ENCODE measurements at places on chromosomes 2 and 18.

DNA sequence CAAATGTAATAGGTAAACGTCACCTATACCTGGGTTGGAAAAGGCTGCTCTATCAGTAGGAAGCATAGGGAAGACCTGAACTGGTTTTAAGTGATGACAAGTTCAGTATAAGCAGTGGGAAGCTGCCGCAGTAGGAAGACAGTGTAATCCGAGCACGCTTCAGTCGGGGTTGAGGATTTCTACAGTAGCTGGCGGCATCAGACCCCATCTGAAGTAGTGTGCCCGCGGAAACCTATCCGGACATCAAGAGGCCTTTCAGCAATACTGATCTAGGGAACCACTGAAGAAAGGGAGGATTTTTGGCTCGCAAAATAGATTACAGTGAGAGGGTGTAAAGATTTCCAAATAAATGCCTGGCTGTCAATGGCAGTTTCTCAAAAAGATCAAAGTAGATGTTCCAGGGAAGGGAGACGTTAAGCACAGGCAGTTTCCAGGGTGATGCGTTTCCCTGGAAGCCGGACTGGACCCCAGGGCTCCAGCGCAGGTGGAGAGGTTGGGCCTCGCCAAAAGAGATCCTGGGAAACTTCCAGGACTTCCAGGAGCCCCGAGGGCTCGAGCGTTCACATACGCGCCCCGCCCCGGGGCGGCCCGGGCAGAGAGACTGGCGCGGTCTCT, 5.3 kb downstream of the LOXL3 start:
- no peak for DNase-seq

GRCh38 chr18:79823120-79823519, 25.4 kb downstream of the KCNG2 start:
- DNase-seq = no peak

GRCh38 chr2:171702781-171703556, 15.7 kb downstream of the DYNC1I2 start:
- DNase-seq = no peak

DNA sequence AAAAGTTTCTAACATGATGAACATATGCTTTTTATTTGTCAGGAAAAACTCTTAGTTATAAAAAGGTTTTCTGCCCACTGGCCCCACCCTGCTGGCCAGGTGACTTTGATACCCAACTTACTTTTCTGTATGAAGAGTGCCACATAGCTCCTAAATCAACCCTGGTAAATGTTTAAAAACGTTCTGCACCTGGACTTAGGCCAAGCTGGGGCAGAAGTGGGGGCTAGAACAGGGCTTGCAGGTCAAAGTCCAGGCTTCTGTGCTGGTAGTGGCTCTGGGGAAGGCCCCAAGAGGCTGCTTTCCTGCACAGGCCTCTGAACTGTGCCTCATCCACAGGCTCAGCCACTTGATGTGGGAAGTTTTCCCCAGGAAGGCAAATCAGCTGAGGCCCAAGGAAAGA, 171.7 kb downstream of the ANKRD30B start:
- no peak for DNase-seq

DNA sequence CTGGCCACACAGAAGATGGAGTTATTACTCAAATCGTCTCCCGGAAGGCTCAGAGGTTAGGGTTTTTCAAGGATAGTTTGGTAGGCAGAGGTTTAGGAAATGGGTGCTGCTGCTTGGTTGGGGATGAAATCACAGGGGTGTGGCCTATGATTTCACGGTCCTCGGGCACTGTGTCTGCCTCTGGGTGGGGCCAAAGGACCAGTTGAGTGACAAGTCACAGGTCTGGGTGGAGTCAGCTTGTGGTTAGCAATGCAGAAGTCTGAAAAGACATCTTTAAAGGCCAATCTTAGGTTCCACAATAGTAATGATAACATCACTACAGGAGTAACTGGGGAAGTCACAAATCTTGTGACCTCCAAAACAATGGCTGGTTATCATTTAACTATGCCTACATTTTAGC, 387.8 kb downstream of the ZNF521 start:
- no peak for DNase-seq

GRCh38 chr2:24469148-24469650, 21.9 kb upstream of the NCOA1 start:
- DNase-seq = no peak

DNA sequence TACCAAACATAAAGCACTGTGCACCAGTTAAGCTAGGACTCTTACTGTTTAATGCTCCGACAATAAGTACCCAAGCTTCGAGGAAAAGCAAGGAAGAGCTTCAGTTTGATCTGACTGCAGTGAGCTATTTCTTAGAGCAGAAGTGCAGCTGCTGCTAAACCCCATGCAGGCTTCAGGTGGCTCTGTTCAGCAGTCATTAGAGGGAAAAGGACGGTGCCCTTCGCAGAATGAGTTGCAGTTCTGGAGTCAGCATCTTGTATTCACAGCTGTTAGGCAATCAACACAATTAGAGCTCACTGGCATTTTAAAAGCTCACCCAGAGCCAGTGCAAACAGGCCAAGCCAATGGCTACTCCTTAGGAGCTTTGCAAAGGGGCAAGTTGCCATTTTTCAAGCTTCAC, 1.5 kb upstream of the CERKL start:
- no peak for DNase-seq

GRCh38 chr2:60353863-60354262, 199.6 kb downstream of the BCL11A start:
- DNase-seq = no peak

- peak; percentile 96 for DNase-seq
Measured at GRCh38 chr2:11746376-11746806, at the start of gene LPIN1. Gene LPIN1 (plus strand): TSS chr2:11746632. CDS start chr2:11765542, 18,910 bp downstream.

DNA sequence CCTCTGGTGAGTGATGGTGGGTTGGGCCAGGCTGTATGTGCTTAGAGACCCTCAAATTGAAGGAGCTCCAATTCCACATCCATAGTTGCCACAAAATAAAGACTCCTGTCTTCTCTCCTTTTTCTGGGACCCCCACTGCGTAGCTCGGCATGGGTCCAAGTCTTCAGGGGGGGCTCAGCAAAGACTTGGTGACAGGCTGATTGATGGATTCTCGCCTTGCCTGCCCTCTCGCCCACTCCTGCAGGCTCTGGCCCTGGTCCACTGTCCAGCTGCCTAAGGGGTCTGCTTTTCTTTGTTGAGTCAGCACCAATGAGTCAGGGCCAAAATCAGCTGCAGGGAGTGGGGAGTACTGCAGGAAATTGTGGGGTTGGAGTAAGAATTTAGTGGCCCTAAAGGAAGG, 21.5 kb downstream of the RPL37A start:
- no peak for DNase-seq

DNA sequence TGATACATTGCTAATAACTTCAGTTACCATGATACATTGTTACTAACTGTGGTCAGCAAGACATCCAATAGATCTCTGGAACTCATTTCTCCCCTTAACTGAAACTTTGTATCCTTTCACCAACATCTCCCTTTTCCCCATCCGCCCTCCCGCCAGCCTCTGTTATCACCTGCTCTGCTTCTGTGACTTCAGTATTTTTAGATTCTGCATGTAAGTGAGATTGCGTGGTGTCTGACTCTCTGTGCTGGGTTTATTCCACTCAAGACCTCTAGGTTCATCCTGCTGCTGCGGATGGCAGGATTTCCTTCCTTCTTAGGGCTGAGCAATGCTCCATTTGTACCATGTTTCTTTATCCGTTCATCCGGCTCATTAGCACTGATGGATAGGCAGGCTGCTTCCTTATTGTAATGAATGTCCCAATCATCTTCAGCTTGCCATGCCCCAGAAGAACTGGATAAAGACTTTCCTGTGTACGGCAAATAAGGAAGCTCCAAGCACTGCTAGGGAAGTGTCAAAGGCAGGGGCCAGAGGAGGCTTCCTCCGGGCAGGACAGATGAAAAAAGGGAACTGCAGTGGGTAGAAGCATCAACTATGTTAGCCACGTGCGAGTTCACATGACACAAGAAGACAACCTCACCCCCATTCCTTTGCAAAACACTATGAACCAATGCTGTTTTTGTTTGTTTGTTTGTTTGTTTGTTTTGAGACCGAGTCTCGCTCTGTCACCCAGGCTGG, 113.4 kb downstream of the EIPR1 start:
- no peak for DNase-seq

GRCh38 chr2:56230156-56230555, 46.4 kb downstream of the CCDC85A start:
- DNase-seq = no peak

GRCh38 chr2:9052821-9053533, 49.5 kb upstream of the MBOAT2 start:
- DNase-seq = no peak

GRCh38 chr2:40760071-40760666, 308.3 kb upstream of the SLC8A1 start:
- peak; percentile 9 for DNase-seq

GRCh38 chr18:6610466-6610865, 119.0 kb upstream of the ARHGAP28 start:
- DNase-seq = no peak

DNA sequence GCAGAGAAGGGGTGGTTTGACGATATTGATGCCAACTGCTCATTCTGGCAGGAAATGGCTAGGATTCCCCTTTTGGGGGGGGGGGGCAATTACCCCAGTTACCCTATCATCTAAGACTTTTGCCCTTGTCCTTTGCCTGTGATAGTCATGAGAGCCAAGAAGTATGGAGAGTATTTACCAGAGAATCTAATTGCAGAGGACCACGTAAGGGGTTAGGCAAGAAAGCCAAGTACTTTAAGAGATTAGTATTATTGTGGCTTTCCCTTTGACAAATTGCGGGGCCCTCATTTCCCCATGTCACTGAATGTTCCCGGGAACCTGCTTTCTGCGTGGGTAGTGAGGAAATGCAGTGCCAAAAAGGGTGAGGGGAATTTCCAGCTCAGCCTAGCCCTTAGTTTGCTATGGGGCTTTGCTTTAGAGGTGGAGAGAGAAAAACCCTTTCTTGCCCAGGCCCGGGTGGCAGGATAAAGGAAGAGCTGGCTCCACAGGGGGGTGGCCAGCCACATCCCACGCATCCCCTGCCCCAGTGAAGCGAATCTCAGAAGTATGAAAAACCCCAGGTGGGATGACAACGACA, 1.5 kb downstream of the AQP4 start:
- DNase-seq = no peak

DNA sequence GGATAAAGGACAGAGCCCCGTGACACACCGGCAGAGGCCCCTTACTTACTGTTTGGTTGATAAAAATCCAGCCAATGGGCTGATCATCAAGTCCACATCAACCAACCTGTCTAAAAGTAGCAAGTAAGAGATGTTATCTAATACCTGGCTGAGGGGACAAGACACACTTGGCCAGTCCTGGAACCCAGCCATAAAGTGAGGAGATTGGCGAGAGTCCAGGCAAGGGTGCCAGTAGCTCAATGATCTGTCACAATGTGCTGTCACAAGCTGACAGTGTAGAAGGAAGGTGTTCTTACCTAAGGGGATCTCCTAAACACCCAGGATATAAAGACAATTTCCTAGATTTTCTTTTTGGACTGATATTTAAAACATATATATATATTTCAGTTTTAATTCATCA, 61.7 kb upstream of the IL1R2 start:
- no peak for DNase-seq

Data from NCI-H187 (cell line).